Muscle of leg (tissue), 16 donors: ENCODE measurements at places on chromosomes 2 and 18.

DNA sequence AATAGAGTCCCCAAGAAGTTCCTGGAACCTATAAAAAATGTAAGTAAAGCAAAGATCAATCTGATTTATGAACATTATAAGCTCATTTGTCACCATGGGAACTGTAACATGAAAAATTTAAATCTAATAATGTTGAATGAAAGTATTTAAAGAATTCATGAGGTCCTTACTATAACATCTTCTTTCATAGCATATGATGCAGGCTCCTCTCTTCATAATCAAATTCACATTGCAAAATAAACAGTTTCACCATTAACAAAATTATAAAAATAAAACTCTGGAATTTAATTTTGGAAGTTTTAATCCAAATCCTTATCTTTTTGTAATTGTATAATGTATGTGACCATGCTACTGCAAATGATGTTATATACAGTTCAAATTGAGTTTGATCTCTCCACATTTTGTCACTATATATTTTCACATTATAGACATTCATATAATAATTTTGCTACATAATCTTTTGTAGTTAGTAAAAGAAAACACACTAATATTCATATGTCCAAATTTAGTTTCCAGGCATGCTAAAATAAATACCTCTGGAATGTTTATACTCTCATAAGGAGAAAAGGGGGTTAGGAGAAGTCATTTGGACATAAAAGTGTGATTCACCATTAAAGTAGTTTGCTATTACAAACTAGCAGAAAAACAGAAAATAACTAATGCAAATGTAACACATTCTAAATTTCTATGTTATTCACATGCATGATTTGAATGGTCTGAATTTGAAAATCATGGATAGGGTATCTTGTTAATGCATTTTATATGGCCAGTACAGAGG, 954.1 kb downstream of the DSC3 start:
- DNase-seq: no peak

- DNase-seq: peak; percentile 69
Observed at GRCh38 chr2:65292106-65292400, 64.4 kb downstream of the ACTR2 start.

DNA sequence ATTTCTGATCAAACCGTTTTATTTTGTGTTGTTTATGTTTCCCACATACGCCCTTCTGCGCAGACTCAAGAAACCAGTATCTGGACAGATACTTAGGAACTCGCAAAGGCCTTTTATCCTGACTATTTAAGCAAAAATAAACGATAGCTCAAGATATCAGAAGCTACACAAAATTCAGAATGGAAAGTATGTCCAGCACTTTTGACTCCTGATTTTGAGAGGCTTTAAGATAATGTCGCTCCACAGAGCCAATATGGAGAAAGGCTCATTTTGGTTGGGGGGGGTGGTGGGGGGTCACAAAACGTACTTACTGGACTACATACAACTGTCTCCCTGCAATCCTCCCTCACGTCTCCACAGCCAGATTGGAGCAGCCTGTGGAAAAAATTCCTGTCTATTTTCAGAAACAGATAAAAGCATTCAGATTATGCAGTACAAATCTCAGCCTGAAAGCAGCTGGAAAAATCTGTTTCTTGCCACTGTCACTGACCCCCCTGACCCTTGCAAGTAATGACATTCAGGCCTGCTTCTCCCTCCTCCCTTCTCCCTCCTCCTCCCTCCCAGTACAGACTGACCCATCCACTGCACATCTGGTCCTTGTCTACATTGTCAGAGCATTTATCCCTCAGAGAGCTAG, 34.9 kb upstream of the LCLAT1 start:
- DNase-seq: peak; percentile 90

GRCh38 chr2:31127931-31128330, 10.3 kb downstream of the GALNT14 start:
- DNase-seq: no peak

GRCh38 chr2:144834998-144835633, 315.2 kb upstream of the ZEB2 start:
- DNase-seq: peak; percentile 88

DNA sequence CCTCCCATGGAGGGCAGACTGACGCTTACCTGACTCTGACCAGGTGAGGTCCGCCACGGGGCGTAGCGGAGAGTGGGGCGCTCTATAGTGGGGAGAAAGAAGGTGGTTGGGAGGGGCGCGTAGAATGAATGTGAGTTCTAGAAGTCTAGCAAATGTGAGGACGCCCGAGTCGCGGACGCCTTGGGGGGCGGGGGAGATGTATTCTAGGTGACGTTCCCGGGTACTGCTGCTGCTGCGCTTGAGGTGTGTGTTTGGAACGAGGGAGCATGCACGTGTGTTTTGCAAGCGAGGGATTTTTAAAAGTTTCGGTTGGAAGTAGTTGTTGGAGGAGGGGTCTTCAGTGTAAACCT, 758 bp downstream of the RIF1 start:
- peak; percentile 39 for DNase-seq

DNA sequence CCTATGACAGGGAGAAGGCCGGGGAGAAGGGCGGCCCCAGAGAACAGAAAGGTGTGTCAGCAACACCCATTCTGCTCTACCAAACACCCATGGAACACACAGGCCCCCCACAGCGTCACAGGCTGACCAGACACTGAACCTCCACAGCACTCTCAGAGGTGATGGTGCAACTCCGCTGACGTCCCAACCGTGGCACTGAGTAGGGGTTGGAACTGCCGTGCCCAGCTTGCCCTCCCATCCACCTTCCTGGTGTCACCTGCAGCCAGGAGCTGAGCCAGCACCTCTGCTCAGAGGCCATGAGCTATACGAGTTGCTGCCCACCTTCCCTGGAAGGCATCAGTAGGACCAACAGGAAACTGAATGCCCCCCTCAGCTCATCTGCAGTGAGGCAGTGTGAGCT, 412.9 kb upstream of the SALL3 start:
- no peak for DNase-seq

DNA sequence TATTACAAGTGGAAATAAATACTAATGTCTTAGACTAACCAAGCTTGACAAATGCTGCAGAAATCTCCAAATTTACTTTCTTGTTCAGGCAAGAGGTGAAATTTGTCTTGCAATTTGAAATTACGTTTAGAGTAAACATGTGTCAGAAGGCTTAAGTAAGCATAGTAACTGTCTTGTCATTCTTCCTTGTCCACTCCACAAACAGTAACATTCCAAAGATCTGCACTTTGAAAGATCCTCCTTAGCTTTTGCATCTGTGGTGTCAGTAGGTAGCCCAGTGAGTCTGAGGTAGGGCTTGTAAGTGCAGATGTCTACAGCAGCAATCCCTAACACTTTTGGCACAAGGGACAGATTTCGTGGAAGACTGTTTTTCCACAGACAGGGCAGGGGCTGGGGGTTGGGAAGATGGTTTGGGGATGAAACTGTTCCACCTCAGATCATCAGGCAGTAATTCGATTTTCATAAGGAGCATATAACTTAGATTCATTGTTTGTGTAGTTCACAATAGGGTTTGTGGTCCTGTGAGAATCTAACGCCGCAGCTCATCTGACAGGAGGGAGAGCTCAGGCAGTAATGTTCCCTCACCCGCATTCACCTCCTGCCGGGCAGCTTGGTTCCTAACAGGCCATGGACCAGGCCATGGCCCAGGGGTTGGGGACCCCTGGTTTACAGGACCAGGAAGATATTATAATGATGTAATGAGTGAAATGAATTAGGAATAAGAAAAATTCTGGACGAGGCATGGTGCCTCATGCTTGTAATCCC, 18.6 kb downstream of the RASGRP3 start:
- DNase-seq: no peak

GRCh38 chr2:107719836-107720235, 106.9 kb upstream of the RGPD4 start:
- peak; percentile 7 for DNase-seq
